ENCODE measurements at places on chromosomes 12 and 14.

DNA sequence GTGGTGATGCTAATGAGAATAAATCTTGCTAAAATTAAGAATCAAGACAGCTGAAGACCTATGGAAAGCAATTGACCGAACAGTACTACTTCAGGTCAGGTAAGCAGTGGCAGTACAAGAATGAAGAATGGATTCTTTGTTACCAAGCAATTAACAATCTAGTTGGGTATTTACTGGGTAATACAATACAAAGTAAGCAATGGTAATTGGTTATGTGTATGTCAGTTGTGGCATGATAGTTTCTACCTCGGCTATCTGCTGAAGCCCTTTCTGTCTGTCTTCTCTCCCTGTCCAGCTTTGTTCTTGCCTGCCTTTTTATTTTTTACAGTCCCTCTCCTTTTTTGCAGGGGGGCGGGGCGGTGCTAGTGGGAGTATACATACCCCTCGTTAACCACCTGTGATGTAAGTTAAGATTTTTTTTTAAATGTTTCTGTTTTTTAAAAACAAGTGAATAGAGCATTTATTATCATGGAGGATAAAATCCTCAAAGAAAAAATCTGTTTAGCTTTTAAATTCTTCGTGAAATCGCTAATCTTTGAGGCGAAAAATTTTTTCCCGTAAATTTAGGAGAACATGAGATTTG, 75.9 kb downstream of the RCOR1 start:
- DNase-seq = no peak

- DNase-seq = no peak
These were observed 417.6 kb downstream of the NAV3 start for GRCh38 chr12:78248321-78248720.

DNA sequence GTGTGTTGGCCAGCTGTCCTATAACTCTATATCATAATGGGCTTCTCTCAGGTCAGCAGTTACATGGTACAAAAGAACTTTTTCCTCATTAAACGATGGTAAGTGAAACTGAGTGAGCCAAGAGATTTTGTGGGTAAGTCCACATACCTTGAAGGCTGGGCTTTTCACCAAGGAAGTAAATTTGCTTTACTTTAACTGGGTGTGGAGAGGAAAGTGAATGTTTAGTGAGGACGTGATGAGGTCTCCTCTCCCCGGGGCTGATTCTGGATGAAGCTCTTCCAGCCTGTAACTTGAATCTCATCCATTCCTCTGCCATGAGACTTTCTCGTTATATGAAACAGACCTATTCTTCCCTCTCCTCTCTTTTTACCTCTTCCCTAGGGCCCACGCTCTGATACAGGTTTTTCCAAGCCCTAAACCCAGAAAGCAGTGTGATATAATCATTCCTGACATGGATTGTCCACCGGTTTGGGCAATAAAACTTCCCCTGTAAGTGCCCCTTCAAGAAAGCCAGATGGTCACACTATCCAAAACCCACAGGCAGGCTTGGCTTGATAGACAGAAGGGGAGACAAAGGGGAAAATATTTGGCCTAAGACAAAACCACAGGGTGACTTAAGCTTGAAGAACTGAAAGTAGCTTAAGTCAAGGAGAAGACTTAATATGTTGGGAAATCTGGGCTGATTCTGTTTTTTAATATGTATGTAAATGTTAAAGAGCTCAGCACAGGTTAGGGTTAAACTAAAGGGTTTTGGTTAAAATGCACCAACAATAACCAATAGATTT, 50.3 kb downstream of the CIT start:
- no peak for DNase-seq

DNA sequence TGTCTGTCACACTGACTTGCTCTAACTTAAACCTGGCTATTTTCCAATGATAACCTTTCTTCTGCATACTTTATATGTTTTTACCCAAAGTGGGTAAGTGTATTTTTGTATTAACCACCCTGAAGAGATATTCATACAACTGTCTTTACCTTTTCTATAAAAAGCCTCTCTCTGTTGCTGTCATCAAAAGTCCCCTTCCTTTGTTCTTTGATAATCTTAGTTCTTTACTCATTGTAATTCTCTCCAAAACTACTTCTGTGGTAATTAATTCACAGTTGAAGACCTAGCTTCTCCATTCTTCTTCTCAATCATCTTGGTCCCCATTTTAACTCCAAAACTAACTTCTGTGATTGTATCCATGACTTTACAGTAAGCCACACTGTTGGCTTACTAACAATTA, 479.7 kb upstream of the MGAT4C start:
- no peak for DNase-seq

GRCh38 chr14:37232907-37233481, 35.3 kb downstream of the MIPOL1 start:
- no peak for DNase-seq

- no peak for DNase-seq
These were observed 19.5 kb upstream of the LRRC10 start for GRCh38 chr12:69630191-69630590.

All from GM18507 (cell line).